Stimulated activated naive B cell treated with anti-CD40 and anti-IgM and Interleukin-4, amounts not matched to agents 10 μg/mL and 1 μg/mL and 100 μg/mL, for 72 hours (primary cell): ENCODE measurements at places on chromosomes 5 and 9.

- no peak for DNase-seq
These were observed 123.5 kb upstream of the ICE1 start for GRCh38 chr5:5298841-5299541.

DNA sequence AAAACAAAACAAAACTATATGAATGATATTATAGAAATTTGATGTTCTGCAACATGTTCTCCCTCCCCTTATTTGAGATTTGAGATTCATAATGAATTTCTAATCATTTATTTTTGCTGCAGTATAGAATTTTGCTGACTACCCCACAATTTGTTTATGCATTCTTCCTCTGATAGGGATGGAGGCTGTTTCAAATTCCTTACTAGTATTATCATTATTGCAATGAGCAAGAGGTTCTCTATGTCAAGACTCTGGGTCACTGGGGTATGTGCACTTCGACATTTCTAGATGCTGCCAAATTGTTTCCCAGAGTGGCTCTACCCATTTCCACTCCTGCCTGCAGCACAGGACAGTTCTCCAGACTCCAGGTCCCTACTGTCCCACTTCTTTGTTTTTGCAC lies 54.9 kb upstream of the DAB2IP start:
- DNase-seq = no peak

DNA sequence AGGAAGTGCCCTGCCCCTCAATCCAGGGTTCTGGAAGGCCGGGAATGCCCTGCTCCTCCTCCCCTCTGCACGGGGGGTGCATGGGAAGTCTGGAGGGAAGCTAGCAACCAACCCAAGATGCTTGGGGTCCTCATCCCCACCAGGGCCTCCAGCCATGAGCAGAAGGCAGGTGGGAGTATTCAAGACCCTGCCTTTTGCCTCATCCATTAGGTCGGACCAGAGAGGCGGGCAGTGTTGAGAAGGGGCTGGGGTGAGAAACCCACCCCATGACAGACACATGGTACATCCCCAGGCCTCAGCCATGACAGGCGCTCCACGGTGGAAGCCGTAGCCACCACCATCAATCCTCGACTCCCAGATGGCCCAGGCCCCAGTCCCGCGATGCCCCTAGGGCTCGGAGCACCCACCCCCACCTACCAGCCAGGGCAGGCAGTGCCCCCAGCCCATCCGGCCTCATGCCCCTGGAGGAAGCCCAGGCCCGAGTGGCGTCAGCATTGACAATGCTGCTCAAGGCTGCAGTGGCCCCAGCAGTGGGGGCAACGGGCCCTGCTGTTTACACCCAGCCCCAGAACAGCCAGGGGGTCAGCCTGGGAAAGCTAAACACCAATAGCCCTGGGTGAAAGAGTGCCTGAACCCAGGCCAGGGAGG lies 8.6 kb downstream of the NR5A1 start:
- DNase-seq = no peak

DNA sequence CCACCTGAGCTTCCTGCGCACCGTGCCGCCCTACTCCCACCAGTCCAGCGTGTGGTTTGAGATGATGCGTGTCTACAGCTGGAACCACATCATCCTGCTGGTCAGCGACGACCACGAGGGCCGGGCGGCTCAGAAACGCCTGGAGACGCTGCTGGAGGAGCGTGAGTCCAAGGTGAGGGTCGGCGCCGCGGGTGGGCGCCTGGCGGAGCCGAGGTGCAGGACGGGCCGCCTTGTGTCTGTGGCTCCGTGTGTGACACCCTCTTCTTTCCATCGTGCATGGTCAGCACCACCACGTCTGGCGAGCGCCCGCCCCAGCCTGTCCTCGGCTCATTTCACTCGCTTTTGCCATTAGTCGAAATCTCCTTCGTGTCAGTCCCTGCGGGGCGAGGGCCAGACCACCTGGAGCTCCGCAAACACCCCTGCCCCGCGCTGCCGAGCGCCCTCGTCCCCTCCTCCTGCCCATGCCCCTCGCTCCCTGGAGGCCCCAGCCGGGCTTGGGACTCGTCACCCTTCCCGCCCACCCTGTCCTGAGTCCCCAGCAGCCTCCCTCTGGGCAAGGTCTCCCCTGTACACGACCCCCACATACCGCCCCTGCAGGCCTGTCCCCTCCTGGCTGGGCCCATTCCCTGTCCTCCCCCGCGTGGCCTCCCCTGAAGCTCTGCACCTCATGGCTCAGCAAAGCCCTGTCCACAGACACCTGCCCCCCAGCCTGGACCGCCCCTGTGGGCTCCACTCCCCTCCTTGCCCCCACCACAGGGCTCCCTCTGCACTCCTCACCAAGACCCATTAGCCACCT lies 7.0 kb downstream of the GRIN1 start:
- DNase-seq = no peak

DNA sequence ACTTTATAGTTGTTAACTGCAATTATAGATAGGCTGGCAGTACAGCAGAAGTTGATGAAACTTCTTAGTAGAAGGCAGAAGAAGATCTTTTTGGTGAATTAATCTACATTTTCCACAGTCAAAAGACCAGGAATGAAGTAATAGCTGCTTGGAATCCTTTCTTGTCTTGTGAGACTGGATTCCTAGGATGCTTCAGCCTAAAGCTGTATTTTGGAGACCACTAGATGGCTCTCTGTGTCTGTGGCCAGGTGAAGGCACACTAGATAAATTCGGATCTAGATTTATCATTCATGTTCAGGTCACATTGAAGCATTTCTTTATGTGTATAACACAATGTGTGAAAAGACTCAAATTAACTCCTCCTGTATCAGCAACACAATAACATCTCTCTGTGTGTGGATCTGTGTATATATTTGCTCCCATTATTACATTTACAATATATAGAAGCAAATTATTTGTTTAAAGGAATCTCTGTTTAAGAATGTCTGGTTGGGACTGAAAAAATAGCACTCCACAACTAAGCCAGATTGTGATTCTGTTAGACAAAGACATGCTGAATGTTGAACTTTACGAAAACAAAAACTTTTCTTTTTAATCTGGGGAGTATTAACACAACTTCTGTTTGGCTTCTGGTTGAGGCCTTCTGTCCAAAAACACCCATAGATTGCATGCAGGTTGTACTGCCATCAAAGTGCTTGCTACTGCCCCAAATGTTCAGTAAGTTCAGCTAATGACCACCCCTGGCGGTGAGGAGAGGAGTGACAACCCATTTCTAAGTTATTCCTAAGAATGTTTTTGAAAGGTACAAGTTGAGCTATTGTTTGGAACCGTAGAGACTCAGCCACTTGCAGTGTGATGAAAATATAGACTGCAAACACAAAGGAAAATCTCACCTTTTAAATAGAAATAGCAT lies 10.6 kb downstream of the GRIN3A start:
- no peak for DNase-seq

DNA sequence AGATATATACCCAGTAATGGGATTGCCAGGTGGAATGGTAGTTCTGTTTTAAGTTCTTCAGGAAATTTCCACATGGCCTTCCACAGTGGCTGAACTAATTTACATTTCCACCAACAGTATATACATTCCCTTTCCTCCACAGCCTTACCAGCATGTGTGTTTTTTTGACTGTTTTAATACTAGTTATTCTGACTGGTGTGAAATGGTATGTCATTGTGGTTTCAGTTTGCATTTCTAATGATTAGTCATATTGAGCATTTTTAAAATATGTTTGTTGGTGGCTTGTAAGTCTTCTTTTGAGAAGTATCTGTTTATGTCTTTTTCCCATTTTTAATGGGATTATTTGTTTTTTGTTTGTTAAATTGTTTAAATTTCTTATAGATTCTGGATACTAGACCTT lies 208.9 kb downstream of the CFAP90 start:
- no peak for DNase-seq

DNA sequence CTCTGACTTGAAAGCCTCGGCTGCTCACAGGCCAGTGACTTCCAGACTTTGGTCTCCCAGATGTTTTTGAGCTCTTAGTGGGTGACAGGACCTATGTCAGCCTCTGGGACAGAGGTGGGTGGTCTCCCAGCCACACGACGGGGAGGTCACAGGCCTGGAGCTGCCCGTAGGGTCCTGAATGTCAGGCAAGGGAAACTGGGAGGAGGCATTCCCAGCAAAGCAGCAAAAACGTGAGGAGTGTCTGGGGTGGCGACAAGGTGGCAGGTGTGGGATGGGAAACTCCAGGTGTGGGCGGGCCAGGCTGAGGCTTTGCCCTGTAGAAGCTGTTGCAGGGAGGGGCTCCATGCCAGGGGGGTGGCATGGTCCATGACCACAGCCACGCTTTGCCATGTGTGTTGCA lies 110.5 kb downstream of the CACNA1B start:
- no peak for DNase-seq

- DNase-seq = no peak
These were observed 5.8 kb upstream of the MEF2C start for GRCh38 chr5:88888848-88889188.

GRCh38 chr5:6736524-6737042 lies 23.4 kb downstream of the TENT4A start:
- no peak for DNase-seq

- no peak for DNase-seq
These were observed 38.7 kb downstream of the NLN start for GRCh38 chr5:65760504-65761275.

- DNase-seq = no peak
These were observed 91.5 kb upstream of the NFIL3 start for GRCh38 chr9:91515074-91515687.

DNA sequence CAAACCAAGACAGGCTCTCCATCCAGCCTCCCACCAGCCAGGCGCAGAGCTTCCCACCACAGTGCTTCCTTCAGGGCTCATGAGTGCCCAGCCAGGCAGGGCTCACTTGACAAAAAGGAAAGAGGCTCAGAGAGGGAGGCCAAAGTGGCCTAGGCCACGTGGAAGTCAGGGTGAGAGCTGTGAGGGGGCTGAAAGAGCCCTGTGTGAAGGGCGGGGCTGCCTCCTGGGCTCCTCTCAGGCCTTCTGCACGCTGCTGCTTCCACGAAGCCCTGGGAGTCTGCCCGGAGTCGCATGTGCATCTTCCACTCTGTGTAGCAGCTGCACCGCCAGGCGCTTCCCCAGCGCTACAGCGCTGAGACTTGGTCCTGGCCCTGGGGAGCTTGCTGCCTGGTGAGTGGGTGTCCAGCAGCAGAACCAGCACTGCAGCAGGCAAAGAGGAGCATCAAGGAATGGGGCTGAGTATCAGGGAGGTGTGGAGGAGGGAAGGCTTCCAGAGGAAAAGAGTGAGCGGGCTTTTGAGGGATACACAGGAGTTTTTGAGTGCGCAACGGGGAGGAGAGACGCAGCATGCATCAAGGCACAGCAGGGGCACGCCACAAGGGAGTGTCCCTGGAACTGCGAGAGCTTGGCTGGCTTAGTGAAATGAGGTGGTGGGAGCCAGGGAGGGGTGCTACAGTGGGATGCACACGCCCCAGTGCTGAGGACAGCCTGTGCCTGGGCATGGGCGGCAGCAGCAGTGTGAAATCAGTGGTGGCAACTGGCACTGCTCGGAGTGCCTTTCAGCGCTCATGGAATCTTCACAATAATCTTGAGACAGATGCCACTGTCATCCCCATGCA lies 178.0 kb downstream of the GAPVD1 start:
- DNase-seq = no peak

DNA sequence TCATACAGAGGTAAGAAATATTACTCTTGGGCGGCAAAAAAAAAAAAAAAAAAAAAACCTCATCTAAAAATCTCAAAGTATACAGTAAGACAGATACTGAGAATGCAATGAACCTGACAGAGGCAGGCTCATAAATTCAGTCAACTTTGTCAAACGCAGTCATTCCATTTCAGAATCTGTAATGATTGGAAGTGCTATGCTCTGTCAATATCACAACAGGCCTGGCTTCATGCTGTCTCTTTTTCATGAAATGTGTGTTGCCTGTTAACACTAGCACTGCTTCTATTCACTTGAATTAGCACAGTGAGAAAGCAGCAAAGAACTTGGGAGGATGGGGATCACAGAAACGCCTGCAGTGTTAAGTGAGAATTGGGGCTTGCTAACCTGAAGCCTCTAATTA lies 200.3 kb upstream of the EFNA5 start:
- DNase-seq = no peak

GRCh38 chr5:145855763-145856267 lies 17.0 kb downstream of the GRXCR2 start:
- no peak for DNase-seq

- DNase-seq = no peak
These were observed 28.7 kb upstream of the MEGF9 start for GRCh38 chr9:120742951-120743416.

DNA sequence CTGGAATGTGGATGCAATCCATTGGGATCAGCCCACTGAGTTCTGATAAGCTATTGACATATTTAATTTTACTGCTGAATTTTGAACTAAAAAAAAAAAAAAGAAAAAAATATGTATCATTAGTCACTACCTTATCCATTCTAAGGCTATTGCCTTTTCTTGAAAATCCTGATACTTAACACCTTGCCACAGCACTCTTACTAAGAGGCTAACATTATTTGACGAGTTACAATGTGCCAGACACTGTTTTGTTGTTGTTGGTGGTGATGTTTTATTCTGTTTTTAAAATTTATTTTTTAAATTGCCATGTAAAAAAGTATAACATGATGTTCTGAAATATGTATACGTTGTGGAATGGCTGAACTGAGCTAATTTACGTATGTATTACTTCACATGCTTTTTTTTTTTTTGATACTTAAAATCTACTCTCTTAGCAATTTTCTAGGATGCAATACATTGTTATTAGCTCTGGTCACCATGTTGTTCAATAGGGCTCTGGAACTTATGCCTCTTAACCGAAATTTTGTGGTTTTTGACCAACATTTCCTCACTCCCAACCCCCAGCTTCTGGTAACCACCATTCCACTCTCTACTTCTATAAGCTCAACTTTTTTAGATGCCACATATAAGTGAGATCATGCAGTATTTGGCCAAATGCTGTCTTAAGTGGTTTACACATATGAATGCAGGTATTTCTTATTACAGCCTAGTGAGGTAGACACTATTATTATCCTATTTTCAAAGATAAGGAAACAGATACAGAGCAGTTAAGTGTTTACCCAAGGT lies 134.8 kb upstream of the PCA3 start:
- no peak for DNase-seq

DNA sequence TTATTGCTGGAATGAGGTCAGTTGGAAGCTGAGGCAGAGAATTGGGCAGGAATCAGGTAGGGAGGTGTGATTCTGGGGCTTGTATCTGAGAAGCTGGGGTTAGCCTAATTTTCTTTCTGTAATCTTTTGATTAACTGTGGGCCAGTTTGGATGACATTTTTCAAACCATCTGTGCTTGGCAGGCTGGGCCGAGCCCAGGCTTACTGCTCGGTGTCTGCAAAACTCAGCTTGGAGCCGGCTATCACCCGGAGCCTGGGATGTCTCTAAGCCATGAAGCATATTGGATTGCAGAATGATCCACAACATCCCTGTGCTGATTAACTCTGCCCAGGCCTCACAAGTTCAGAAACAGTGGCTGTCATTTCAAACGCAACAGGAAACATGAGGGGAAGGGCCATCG lies 26.5 kb downstream of the KCNMB1 start:
- no peak for DNase-seq

DNA sequence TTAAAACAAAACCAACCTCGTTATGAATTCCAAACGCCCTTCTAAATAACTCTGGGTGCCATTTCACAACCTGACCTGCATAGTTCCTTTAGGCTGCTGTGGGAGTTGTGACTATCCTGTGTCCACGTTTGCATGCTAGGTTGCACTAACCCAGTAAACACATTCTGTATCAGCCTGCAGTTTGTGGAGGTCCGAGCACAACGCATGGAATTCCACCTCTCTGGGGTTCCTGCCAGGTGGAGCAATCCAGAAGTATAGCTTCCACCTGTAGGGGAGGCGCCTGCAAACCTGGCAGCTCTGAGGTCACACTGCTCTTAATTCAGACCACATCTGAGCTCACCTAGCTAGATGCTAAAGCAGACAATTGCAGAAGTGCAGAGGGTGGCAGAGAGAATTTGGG lies 57.2 kb downstream of the MARCHF3 start:
- no peak for DNase-seq

GRCh38 chr9:130226112-130226511 lies 39.4 kb upstream of the HMCN2 start:
- no peak for DNase-seq
